ENCODE measurements at places on chromosomes 5 and 9.

DNA sequence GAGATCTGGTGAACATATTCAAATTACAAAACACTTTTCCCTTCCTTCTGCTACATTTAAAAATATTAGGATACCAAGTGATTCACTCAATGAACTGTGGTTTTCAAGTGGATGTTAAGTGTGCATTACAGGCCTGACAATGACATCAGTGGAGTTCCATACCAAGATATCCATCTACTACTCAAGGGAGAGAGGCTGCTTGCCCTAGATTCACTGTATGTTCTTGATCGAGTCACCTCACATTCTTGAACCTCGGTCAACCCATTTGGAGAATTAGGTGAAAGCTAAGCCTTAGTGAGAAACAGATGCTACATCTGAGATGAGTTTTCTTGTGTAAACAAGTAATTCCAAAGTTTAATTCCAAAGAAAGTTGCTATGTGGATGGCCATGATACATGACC, 142.2 kb downstream of the FGF10 start:
- no peak for DNase-seq

DNA sequence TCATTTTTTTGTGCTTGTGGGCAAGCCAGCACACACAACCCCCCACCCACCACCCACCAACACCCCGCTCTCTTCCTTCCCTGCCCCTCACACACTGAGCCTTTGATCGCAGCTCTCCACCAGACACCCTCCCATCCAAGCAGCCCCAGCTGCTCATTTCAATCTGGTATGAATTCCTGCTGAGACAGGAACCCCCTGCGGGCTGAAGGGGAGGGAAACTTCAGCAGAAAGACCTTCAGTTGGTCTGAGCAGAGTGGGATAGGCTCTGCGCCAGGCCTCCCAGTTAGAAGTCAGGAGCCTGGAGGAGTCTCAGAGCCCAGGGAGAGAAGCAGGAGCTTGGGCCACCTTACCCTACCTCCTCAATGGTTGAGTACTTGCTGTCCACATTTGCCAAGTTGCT, 7.2 kb downstream of the PCDHGC5 start:
- DNase-seq: no peak

- DNase-seq: no peak
These were observed 338.2 kb upstream of the TARS1 start for GRCh38 chr5:33102551-33102950.

- no peak for DNase-seq
These were observed 31.7 kb upstream of the MINAR2 start for GRCh38 chr5:129716235-129716634.

DNA sequence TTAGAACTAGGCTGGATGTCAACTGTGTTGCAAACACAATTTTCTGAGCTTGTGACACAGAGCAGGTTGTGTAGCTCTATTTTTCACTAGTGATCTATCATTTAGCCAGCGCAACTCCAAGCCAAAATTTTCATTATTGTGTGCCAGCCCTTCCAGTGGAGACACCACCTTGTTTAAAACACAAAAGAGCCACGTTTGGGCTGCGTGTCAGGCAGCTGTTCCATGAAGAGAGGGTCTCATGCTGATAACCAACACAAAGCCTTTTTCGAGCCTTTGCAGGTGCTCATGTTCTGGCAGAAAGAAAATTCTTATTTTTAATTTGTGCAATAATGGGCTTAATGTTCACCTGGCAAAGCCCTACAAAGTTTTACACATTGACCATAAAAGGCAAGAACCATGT, 237.6 kb upstream of the RGMB start:
- DNase-seq: no peak

DNA sequence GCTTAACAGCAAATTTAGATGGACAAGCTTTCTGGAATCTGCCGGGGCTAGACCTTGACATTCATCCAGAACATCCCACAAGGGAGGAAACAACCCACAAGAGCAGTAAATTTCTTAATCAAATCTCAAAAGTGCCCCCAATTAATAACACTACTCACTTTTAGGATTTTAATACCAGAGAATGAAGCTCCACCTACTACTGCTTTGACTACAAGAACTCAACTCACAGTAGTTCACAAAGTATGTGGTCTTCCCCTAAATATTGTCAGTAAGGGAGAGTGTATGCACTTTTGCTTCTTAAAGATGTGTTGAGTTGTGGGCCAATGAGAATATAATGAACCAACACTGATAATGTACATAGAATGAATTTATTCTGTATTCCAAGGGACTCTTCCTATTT, 94.7 kb downstream of the EBF1 start:
- DNase-seq: no peak

DNA sequence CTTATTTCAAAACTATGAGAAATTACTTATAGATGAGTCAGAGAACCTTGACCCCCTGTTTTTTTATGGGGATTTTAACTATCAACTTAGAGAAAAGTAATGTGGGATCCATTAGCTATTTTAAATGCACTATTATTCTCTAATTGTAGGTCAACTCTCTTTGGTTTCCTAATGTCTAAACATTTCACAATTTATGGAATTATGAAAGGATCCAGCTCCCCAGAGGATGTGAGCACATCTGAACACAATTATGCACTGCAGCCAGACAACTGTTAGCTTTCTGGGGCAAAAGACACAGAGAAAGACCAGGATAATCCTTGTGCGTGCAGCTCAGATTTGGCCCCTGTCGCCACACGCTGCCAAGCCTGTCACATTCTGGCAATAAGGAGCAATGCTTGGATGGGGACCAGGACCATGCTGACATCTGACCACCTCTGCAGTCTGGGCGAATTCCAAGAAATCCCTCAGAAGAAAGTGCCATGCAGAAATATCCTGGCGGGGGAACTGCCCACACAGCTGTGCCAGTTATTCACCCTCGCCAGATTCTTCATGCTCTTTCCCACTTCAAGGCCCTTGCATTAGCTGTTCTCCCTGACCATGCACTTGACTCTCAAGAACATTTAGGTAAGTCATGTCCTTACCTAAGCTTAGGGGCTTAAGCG, 22.2 kb upstream of the CMBL start:
- DNase-seq: no peak

DNA sequence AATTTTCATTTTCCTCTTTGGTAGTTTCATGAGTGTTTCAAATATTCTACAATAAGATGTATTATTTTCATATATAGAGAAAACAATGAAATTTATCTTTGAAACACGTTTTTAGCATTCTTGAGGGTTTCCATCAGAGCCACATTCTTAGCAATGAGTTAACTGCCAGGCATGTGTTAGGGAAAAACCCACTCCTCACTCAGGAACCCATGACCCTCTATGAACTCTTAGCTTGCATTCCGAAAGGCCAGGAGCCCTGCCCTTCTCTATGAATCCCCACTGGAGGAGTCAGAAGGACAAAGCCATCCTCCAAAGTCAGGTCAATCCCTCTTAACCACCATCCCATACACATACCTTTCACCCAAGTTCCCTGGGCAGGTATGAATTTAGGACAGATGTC, 57.5 kb downstream of the ADAMTS12 start:
- DNase-seq: no peak

GRCh38 chr5:127014573-127014972, 15.8 kb downstream of the MARCHF3 start:
- DNase-seq: no peak

- DNase-seq: no peak
These were observed 59.2 kb downstream of the TSSK1B start for GRCh38 chr5:113375480-113376060.

DNA sequence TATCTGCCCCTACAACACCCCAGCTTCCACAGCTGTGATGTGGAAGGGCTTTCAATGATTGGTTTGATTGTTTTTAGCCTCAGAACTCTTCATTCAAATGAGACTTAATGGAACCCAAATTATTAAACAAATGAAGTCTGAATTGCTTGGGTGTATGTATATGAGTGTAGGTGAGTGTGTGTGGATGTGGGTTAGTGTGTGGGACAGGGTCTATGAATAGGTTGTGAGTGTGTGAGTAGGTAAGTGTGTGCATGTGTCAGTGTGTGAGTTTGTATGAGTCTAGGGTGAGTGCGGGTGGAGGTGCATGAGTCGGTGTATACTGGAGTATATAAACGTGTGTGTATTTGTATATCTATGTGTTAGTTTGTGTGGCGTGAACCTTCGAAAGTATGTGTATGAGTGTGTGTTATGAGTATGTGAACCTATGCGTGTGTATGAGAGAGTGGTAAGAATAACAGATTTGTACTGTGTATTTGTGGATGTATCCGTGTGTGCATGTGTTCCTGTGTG, 26.9 kb downstream of the COL15A1 start:
- DNase-seq: no peak

DNA sequence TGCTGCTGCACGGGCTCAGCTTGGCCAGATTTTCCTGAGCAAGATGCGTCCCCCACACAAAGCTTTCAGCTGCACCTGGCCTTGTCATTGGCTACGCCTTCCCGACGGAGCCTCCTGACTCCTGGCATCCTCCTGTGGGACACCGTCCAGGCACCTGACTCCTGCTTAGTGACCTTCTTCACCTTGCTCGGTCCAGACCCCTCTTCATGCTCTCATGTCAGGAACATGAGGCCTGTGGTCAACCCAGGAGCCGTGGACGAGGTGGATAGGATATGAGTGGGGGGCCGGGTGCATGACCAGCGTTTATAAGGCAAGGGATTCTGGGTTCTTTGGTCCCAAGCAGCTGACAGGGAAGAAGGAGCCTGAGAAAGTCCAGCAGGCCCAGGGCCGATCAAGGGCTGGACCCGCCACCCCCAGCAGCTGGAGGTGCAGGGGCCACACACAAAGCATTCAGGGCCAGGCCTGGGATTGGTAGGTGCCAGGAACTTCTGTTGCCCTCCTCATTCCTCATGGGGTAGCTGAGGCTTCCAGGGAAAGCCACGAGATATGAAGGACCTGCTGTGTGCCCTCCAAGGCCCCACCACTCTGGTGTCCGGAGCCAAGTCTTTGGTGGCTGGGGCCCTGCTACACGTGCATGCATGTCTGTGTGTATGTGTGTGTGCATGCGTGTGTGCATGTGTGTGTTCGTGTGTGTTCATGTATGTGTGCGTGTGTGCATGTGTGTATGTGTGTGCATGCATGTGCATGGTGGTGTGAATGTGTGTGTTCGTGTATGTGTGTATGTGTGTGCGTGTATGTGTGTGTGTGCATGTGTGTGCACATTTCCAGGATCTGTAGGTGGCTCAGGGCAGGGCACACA, 34.9 kb downstream of the SLC6A3 start:
- DNase-seq: no peak

DNA sequence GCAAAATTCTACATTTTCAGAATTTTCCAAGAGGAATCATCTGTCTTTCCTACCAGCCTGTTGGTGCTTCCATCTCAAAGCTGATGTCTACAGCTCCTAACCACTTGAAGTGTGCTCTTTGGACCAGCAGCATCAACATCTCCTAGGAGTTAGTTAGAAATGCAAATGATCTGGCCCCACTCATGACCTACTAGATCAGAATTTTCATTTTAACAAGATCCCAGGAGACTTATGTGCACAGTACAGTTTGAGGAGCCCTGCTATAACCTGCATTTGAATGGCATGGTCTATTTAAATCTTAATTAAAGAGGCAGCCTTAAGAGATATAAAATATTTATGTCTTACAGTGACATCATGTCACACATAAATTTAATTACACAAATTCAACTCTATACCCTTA, 33.8 kb downstream of the ITK start:
- DNase-seq: no peak

DNA sequence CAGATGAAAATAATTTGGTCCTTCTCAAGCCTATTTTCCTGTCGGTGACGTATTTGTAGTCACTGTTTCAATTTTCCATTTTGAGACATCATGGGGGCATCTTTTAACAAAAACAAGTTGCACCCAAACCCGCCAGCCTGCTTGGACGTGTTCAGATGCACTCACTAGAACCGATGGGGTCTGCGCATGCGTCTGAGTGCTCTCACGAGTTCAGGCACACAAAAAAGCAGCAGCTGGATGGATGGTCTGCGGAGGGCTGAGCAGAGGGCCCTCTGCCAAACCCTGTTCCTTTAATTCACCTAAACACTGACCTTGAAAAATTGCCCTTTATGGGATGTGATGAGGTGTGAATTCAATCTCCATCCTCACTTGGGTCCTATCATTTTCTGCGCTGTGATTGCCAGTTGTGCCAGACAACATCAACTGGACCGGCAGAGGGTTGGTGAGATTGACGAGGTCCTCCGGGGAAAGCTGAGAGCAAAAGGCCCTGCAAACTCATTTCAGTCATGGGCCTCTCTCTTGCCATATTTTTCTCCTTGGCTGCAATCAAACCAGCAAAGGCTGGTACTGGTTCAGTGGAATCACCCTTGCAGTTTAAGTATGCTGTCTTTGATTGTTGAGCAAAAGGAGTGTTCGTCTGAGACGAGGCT, 251.9 kb downstream of the NFIB start:
- no peak for DNase-seq

GRCh38 chr9:78866207-78867132, 569.5 kb downstream of the PSAT1 start:
- no peak for DNase-seq

DNA sequence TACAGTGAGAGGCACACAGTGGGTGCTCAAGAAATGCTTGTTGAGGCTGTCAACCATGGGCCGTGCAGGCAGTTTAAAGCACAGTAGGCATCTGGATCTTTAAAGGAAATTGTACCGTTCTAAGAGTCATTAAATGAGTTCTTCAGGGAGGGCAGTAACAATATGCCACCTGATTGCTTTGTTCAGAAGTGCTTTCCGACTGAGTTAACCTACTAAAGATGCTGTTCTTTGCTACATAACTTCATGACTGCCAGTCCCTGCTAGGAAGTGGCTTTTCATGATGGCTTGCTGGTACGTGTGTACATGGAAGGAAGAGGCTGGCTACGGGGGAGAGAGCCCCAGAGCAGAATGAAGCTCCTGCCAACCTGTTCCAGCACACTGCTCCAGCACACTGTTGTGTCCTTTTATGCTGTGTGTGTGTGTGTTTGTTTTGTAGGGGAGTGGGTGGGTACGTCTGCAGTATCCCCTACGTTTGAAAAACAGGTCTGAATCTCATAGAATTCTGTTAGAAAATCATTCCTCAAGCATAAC, 41.9 kb upstream of the PPP2R2B start:
- no peak for DNase-seq

GRCh38 chr9:132857616-132858342, 20.3 kb downstream of the AK8 start:
- DNase-seq: no peak

DNA sequence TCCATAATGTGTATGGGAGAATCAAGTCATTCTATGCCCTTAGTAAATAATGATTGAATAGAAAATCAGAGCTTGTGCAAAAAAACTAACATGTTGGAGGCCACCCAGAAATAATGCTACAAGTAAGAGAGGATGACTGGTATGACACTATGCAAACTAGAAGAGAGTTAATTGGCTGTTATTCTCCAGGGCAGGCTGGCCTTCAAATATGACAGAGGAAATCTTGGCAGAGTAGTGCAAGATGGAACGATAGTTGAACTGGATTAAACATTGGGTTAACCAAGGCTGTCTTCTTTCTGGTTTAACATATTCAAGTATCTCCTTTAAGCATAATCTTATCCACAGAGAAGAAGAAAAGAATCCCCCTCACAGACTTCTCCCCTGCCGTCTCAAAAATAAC, 196.1 kb downstream of the MPDZ start:
- no peak for DNase-seq

Measured in memory B cell (primary cell).